HFF-Myc (cell line): ENCODE measurements at places on chromosomes 3 and 15.
A peak's percentile ranks its signal among the peaks of the same experiment; 100 is the strongest.

- DNase-seq: no peak
These were observed 8.1 kb upstream of the SPG21 start for GRCh38 chr15:64997745-64998375.

- DNase-seq: no peak
These were observed 122.4 kb downstream of the NR1D2 start for GRCh38 chr3:24067483-24067882.

GRCh38 chr3:101690972-101691371 lies 4.5 kb upstream of the RPL24 start:
- DNase-seq: no peak

DNA sequence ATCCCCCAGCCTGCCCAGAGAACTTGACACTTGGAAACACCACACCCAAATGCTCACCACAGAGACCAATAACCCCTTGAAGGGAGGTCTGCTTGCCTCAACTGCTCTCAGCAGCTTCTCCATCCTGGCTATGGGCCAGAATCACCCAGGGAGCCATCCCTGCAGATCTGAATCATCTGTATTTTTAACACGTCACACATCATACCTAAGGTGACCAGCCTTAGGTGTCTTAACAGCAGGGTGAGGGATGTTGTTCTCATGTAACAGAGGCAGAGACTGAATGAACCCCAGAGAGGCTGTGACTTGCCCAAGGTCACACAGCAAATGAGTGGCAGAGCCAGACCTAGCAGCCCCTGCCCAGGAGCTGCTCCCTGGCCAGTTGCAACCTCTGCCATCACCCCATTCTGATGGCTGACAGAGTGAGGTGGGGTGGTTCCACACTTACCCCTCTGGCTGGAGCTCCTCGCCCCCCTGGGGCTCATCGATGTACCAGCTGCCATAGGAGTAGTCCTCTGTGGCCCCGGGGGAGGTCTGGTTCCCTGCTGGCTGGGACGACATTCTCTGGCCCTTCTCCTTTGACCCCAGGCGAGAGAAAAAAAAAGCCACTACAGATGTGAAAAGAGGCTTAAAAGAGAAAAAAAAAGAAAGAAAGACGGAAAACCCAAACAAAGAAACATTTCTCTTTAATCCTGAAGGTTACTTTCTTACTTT lies 722 bp downstream of the STRA6 start:
- DNase-seq: no peak

- peak; percentile 6 for DNase-seq
These were observed 251.5 kb downstream of the CLSTN2 start for GRCh38 chr3:140186421-140186920.

- DNase-seq: no peak
These were observed 6.4 kb upstream of the TBC1D2B start for GRCh38 chr15:78083687-78084448.

GRCh38 chr3:12629560-12629959 lies 34.4 kb downstream of the RAF1 start:
- peak; percentile 55 for DNase-seq

DNA sequence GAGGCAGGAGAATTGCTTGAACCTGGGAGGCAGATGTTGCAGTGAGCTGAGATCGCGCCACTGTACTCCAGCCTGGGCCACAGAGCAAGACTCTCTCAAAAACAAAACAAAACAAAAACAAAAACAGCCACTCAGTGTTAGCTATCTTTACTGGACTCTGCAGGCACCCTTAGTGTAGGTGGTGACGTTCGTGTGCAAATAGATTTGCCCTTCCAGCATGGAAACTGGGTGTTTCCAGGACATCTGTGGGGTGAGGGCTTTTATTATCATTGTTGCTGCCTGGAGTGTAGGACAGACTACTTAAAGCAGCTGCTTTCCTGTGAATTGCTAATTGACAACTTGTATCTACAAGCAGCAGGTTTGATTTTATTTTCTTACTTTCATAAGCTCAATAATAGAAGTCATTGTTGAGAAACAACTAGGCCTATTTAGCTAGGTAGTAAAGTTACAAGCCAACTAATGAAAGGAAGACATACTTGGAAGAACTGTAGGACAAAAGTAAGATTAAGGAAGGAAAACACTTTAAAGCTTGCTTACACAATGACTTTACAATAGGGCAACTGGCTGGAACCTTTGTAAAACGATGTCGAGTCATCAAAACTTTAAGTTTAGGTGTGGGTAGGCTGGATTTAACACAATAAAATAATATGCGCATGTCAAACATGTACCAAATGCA lies 25.4 kb upstream of the SPPL2A start:
- no peak for DNase-seq

DNA sequence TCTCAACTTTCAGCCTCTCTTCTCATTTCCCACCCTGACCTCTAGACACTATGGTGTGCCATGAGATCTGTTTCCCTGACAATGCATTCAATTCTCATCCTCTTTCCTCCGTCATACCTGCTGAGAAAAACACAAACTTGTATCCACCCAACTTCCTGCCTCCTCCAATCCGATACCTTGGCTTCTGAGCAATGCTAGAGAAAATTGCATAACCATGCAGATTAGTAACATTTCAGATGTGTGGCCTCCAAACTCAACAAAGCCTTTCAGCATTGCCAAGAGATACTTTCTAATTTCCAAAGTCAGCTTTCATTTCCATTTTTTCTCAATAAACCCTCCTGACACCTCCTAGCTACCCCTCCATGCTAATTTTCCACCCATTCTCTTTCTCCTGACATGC lies 88.5 kb downstream of the MINAR1 start:
- DNase-seq: no peak

GRCh38 chr3:113831103-113831355 lies 7.6 kb upstream of the GRAMD1C start:
- DNase-seq: no peak

GRCh38 chr3:124223853-124224252 lies 231.9 kb upstream of the ROPN1 start:
- DNase-seq: no peak

DNA sequence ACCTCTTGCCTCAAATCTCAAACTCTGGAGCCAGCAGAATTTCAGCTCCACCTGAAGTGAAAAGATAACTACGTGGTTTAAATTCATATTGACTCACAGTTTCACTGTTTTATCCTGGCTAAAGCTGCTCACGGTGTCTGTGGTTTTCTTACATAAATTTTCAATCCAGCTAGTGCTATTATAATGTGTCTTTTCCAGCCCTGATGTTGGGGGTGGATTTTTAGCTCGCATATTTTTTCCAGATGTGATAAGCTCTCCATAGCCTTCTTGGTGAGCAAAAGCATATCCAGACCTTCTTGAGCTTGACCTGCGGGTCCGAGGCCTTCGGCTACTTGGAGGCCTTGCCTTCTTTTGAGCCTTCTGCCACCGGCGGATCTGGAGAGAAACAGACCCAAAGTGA lies 239.3 kb downstream of the DTWD1 start:
- DNase-seq: peak; percentile 93

DNA sequence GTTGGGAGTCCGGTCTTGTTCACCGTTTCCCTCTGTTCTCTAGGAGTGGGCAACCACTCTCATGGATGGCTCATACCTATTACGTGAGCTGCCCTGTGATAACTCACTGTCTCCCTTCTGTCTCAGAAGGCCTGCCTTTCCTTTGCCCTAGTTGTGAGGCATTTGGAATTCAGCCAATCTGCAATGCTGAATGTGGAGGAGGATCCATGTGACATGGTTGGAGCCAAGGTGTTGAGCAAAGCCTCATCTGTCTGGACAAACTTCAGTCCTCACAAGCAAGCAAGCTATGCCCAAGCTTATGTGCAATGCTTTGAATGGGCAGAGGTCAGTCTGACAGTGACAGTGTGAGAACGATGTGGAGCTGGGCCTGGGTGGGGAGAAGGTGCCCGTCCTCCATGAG lies 37.8 kb upstream of the ATP10A start:
- DNase-seq: no peak

- no peak for DNase-seq
These were observed 200.5 kb upstream of the TPM1 start for GRCh38 chr15:62841891-62842559.

DNA sequence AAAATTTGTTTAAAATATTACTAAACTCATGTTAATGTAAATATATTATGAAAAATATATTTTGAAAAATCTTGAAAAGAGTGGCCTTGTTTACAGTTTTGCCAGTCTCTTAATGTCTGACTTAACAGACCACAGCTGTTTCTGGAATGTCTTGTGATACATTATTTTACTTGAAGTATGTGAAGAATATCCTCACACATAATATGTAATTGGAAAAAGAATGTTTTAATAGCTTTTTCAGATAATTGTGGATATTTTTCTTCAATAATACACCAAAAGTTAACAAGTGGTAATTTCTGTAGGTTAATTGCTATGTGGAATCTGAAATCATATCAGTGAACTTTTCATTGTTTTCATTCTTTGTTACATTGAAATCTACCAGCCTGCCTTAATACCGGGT lies 101.3 kb downstream of the UBE2E2 start:
- no peak for DNase-seq

DNA sequence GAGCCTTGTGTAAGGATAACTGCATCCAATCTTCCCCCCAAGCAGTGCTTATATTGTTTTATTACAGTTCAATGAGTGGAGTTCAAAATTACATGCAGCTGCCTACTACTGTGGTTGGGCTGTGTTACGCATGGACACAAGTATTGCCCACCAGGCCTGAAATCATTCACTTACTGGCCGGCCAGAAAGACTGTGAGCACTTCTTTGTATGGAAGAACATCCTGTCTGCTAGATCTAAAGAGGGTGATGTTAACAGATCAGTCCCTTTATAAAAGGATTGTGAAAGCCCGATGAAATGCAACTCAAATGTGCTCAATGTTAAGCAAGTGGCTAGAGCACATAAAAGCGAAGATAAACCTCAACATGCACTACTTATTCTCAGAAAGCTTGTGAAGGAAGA lies 132.5 kb downstream of the FOXP1 start:
- no peak for DNase-seq

GRCh38 chr15:67242708-67243111 lies 11.8 kb downstream of the AAGAB start:
- DNase-seq: peak; percentile 61

GRCh38 chr15:51094606-51095569 lies at the start of gene TNFAIP8L3:
Gene TNFAIP8L3, minus strand, starts transcription at chr15:51094906. Its CDS starts 311 bp downstream, at chr15:51094595.
- no peak for DNase-seq

GRCh38 chr3:118912188-118912587 lies 122.5 kb downstream of the IGSF11 start:
- no peak for DNase-seq

- DNase-seq: no peak
These were observed 37.3 kb downstream of the DZIP1L start for GRCh38 chr3:138078096-138078495.

DNA sequence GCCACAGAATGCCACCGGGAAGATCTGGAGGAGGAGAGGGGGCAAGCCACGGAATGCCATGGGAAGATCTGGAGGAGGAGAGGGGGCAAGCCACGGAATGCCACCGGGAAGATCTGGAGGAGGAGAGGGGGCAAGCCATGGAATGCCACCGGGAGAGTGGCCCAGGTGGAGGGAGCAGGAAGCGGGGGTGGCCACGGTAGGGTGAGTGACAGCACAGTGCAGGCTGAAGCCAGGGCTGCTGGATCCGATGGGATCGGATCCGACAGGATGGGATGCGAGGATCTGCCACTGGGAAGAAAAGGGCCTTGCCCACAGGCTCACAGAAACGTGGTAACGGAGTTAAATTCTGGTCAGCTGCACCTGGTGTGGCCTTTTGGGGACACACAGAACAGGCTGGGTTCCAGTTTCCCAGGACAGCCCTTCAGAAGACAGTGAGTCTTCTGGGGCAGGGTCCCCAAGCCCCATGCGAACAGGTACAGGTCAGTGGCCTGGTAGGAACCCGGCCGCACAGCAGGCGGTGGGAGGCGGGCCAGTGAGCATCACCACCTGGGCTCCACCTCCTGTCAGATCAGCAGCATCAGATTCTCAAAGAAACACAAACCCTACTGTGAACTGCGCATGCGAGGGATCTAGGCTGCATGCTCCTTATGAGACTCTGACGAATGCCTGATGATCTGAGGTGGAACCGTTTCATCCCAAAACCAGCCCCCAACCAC lies 58.8 kb downstream of the XXYLT1 start:
- DNase-seq: no peak

GRCh38 chr3:143287403-143287802 lies 167.8 kb downstream of the CHST2 start:
- DNase-seq: no peak

DNA sequence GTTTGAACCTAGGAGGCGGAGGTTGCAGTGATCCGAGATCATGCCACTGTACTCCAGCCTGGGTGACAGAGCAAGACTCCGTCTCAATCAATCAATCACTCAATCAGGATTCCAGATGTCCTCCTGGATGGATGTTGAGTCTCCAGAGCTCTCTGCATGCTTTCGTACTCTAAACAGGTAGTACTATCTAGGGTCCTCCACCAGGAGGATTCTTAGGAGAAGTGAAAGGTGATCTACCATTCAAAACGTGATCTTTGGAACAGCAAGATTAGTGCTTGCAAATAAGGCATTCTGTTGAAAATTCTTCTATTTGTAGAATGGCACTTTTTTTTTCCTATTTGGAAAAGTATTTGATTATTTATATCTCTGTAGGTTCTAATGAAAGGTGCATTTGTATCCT lies 34.3 kb downstream of the CNOT10 start:
- DNase-seq: no peak

GRCh38 chr3:162211470-162211869 lies 714.9 kb downstream of the OTOL1 start:
- DNase-seq: no peak

DNA sequence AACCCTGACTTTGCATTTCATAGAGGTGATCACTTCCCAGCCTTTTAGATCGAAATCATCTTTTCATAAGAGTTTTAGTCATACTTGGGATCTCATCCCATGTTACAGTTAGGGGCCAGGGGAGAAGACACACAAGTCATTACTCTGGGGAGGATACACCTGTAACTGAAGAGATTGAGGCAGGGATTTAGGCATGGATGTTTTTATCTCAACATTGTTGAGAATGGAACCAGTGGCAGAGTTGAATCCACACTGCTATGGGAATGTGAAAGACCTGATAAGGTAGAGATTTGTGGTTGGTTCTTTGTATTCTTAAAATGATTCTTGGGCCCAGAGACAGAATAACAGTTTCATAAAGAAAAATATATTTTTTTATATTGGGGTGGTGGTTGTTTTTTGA lies 16.2 kb upstream of the CLEC3B start:
- no peak for DNase-seq

DNA sequence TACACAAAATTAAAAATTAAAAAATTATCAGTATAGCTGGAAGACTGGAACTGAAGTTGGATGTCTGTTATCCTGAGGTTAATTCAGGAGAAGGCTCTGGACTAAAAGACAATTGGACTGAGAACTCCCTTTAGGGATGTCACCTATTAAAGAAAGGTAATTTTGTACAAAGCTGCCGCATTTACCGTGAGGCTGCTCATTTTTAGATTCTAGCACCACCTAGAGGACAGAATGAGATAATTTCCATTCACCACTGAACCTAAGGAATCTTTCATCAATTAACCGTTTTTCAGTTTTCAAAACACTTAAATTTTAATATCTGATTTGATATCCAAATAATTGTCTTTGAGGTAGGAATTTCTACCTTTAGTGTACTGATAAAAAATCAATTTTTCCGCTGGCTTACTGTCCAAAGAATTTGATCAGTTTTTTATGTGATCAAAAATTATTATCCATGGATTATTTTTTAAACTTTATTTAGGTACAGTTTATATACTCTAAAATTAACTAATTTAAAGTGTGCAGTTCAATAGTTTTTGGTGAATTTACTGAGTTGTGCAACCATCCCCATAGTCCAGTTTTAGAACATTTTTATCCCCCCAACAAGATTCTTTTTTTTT lies 106.7 kb upstream of the TNIK start:
- DNase-seq: peak; percentile 7

GRCh38 chr3:25313286-25313685 lies 114.8 kb upstream of the RARB start:
- no peak for DNase-seq
